Activated gamma-delta T cell (primary cell): ENCODE measurements at places on chromosomes 16 and 17.

DNA sequence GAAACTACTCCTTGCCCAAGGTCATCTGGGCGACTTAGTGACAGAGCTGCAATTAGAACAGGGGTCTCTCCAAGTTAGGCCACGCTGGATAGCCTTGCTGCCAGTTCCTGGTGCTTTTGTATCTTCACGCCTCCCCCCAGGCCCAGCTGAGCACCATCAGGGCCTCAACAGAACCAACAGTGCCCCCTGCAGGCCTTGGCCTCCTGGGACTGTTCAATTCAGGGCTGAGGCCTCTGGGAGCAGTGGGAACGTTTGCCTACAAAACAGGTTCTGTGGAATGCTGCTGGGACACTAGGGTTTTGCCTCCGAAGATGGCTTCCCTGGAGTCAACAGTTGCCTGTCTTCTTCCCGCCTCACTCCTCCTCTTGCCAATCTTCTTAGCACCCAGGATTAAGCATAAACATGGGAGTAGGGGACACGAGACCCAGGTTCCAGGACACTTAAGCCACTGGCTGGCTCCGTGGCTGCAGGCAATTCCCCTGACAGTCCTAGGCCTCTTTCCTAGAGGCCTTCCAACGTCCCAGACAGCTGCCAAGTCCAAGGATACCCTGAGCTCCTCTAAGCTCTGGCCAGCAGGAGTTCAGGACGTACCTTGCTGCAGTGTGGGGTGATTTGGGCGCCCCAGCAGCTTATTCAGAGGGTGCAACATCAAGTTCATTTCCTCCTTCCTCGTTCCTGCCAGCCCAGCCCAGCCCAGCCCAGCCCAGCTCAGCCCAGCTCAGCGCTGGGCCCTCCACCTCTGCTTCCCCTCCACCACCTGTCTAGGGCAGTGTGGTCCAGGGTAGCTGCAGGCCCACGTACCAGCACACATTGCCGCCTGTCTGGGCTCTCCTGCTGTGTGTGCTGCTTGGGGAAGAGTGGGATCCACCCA is 246.6 kb upstream of the RPL38 start:
- no peak for DNase-seq

DNA sequence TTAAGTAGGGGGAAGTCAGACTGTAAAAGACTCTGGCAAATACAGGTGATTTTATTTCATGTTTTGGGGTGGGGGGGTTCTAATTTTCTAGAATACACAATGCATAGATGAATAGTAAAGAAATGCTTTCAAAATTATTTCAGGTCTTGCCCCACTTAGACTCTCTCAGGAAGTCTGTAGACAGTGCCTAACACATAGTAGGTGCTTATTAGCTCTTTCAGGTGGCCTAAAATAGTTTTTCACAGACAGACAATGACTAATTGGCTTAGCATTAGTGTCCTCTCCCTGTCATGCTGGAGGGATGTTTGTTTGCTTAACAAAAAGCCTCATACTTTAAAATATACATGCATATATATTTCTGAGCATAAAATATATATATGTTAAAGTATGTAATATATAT is 366.0 kb downstream of the SOX9 start:
- no peak for DNase-seq

DNA sequence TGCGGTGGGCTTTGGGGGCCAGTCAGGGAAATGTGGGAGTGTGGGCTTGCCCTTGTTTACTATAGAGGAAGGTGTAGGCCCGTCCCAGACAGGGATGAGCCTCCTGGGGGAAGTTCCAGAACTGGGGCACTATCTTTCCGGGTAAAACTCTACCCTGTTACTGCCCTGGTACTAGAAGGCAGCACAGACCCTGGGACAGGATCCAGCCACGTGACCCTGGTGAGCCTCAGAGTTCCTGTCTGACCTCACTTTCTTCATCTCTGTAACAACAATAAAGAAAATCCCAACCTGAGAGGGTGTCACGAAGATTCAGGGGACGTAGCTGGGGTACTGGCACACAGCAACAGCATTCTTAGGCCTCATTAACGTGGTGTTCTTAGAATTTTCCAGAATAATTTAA is 239.6 kb upstream of the FOXF1 start:
- DNase-seq: no peak

- no peak for DNase-seq
These were observed 3.8 kb upstream of the RAI1 start for GRCh38 chr17:17677299-17678040.

- DNase-seq: no peak
These were observed 57.4 kb upstream of the MRTFB start for GRCh38 chr16:14013571-14014283.

DNA sequence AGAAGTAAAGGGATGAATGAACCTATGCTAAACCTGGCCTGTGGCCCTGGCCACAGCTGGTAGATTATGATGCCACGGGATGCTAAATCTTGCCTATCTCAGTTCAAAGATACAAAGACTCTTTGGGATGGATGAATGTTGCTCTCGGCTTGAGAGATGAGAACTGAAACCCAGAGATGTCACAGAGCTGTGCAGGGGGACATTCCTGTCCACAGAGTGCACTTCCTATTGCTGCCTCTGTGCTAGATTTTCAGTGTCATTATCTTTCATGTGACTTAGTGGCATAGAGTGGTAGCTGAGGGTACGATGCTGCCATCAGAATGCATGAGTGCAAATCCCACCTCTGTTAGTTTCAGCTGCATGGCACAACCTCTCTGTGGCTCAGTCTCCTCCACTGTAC is 2.3 kb upstream of the MT1M start:
- no peak for DNase-seq

GRCh38 chr16:23907903-23908302 is 72.1 kb downstream of the PRKCB start:
- DNase-seq: no peak

GRCh38 chr17:31593806-31594205 is 202.3 kb downstream of the RAB11FIP4 start:
- DNase-seq: no peak
